ENCODE measurements at places on chromosomes 5 and 9. TPM values are rescaled to one million over a fixed set of nuclear protein-coding genes. Genes with fewer than 3 reads are reported as not detected.
A peak's percentile ranks its signal among the peaks of the same experiment; 100 is the strongest.

DNA sequence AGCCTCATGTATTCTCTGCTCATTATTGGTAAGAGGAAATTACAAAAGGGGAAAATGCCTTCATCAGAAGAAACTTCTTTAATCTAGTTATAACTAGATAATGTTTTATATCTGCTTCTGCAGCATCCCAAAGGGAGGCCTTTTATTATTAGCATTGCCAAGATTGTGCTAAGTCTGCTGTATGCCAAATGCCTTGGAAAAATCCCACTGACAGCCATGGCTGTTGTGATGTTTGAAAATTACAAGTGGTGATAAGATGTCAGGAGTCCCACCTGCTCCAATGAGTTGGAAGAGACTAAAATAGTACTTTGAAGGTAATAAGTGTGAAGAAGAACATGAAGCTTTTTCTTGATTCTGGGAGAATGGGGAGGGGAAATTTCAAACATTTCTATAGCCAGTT lies 345.0 kb downstream of the GABRB2 start:
- H3K27ac ChIP-seq = no peak overlapping the region
- no peak overlapping the region for H3K4me3 ChIP-seq
- no peaks in the 10 kb centered on the region for H3K36me3 ChIP-seq
- no peaks in the 10 kb centered on the region for H3K27me3 ChIP-seq
- no peak for DNase-seq

GRCh38 chr9:123395689-123396511 lies 39.9 kb downstream of the CRB2 start:
- H3K4me3 ChIP-seq = no peak overlapping the region
- no peak overlapping the region for H3K27ac ChIP-seq
- H3K36me3 ChIP-seq = no peaks in the 10 kb centered on the region
- H3K4me1 ChIP-seq = no peaks in the 10 kb centered on the region

- H3K27me3 ChIP-seq = no peaks in the 10 kb centered on the region
- DNase-seq = no peak
- H3K27ac ChIP-seq = no peak overlapping the region
- H3K4me1 ChIP-seq = peaks cover 16% of the 10 kb centered on the region
Observed at GRCh38 chr9:85745203-85745602, 3.4 kb upstream of the AGTPBP1 start.

DNA sequence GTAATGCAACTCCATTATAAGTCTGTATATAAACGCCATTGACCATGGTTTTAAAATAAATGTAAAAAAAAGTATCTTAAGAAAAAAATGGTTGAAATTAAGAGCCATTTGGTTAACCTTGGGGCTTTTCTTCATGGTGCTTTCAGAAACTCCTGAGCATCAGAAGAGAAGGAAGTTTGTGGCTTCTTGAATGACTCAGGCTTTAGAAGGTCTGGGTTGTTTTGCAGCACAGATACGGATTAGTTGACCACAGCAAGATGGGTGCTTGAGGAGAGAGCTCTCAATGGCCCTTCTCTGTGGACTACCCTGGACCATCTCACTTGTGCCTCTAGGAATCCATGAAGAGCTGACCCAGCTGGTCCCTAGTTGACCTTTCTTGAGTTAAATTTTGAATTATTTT lies 189.5 kb downstream of the TMEM38B start:
- H3K4me1 ChIP-seq = peaks cover 6% of the 10 kb centered on the region
- H3K4me3 ChIP-seq = no peak overlapping the region
- no peaks in the 10 kb centered on the region for H3K27me3 ChIP-seq
- no peak for DNase-seq

DNA sequence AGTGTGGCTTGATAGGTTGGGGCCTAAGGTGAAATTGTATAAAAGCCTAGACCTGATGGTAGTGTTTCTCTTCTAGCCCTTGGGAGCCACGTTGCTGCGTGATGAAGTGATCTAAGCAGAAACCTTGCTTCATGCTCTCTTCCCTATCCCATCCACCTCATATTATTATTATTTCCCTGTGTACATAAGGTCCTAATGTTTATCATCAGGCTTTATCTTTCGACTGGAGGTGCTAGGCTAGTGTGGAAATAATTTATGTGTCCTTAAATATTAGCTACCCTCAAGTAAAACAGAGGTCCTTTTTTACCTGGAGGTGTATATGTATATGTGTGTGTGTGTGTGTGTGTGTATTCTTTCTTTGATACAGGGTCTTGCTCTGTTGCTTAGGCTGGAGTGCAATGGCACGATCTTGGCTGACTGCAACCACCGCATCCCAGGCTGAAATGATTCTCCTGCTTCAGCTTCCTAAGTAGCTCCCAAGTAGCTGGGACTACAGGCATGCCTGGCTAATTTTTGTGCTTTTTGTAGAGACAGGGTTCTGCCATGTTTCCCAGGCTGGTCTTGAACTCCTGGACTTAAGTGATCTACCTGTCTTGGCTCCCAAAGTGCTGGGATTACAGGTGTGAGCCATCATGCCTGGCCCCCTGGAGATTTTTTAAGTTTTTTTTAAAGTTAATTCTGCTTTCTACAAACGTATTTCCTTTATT lies 3.7 kb downstream of the UGCG start:
- H3K27me3 ChIP-seq = no peaks in the 10 kb centered on the region
- peaks cover 16% of the 10 kb centered on the region for H3K4me1 ChIP-seq
- H3K27ac ChIP-seq = no peak overlapping the region
- no peaks in the 10 kb centered on the region for H3K36me3 ChIP-seq
- no peak for DNase-seq

DNA sequence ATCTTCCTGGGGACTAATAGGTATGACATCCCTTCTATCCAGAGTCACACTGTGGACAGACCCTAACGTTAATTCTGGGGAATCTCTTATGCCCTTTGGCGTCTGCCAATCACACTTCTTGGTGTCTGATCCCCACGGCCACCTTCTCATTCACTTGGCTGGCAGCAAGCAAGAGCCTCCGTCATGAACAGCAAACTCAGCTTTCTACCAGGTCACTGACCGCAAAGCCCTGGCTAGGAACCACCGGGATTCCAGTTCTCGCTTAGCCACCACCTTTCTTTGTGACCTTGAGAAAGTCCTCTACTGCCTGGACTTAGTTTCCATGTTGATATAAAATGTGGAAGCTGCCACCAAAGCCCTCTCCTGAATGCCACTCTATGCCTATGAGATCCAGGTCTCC lies 67.7 kb upstream of the FCN1 start:
- no peak for DNase-seq
- H3K4me3 ChIP-seq = no peak overlapping the region
- H3K27ac ChIP-seq = no peak overlapping the region
- no peaks in the 10 kb centered on the region for H3K36me3 ChIP-seq
- H3K4me1 ChIP-seq = no peaks in the 10 kb centered on the region

DNA sequence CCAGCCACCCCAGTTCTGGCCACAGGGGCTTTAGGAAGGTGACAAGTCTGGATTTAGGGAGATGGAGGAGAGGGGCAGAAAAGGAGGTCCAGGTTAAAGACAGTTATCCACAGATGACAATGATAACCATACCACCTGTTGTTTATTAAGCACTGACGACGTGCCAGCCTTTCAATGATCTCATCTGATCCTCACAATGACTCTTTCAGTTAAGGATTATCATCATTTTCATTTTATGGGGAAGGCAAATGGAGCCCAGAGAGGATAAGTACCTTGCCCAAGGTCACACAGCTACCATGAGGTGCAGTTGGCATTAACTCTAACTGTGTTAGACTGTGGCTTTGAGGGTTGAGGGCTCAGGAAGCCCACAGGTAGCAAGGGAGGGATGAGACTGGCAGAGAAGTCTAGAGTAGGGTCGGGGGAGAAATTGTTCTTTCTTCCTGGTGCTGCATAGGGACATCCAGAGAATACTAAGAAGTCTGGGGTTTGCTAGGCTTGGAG lies 21.5 kb upstream of the JADE2 start:
- peaks cover 19% of the 10 kb centered on the region for H3K4me1 ChIP-seq
- DNase-seq = no peak
- no peaks in the 10 kb centered on the region for H3K27me3 ChIP-seq
- peak overlapping the region; percentile 51 for H3K27ac ChIP-seq
- H3K36me3 ChIP-seq = no peaks in the 10 kb centered on the region
- H3K4me3 ChIP-seq = no peak overlapping the region

GRCh38 chr5:149745212-149745942 lies 15.3 kb downstream of the PPARGC1B start:
- H3K4me3 ChIP-seq = no peak overlapping the region
- H3K36me3 ChIP-seq = no peaks in the 10 kb centered on the region
- no peak overlapping the region for H3K27ac ChIP-seq
- no peaks in the 10 kb centered on the region for H3K27me3 ChIP-seq
- no peaks in the 10 kb centered on the region for H3K4me1 ChIP-seq

DNA sequence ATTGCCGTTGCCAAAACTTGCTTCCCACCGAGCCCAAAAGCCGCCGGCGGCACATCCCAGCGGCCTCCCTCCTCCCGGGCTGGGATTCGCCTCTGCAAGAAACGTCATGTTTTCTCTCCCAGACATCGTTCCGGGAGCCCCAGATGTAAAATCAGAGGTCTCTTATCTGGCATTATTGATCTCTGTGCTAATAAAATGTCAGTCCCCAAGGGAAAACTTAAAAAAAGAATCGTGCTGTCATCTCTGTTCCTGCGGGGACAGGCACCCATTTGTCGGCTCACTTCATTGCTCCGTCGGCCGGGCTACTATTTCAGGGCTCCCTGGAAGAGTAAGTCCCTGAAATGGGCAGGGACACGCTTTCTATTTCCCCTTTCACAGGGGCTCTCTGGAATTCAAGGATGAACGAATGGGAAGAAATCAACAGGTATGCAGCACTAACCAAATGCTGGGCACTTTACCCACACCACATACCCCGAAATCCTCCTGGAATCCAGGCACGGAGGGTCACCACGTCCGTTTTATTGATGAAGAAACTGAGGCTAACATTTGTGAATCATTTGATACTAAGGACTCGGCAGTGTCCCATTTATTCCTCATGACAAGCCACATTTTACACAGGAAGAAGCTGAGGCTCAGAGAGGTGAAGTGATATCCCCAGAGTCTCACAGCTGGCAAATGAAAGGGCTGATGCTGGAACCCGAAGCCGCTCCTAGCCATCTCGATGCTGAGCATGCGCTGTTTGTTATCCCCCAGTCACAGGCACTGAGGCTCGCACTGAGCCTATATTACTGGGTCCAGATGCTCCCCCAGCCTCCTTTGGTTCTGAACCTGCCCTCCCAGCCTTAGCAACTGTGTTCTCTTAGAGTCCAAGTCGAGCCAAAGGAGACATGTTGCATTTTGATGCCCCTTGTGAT lies 35.7 kb upstream of the MSX2 start:
- H3K27me3 ChIP-seq = peaks cover 24% of the 10 kb centered on the region
- no peak overlapping the region for H3K4me3 ChIP-seq
- no peak overlapping the region for H3K27ac ChIP-seq
- no peaks in the 10 kb centered on the region for H3K36me3 ChIP-seq
- no peak for DNase-seq
- H3K4me1 ChIP-seq = no peaks in the 10 kb centered on the region

GRCh38 chr9:107685376-107685775 lies 195.8 kb upstream of the KLF4 start:
- no peak overlapping the region for H3K4me3 ChIP-seq
- DNase-seq = no peak
- no peaks in the 10 kb centered on the region for H3K27me3 ChIP-seq
- no peak overlapping the region for H3K27ac ChIP-seq
- H3K4me1 ChIP-seq = peaks cover 8% of the 10 kb centered on the region

- no peaks in the 10 kb centered on the region for H3K27me3 ChIP-seq
- no peak for DNase-seq
- no peaks in the 10 kb centered on the region for H3K4me1 ChIP-seq
- no peaks in the 10 kb centered on the region for H3K36me3 ChIP-seq
Observed at GRCh38 chr5:89072842-89073672, 190.1 kb upstream of the MEF2C start.

- DNase-seq = no peak
- H3K4me3 ChIP-seq = no peak overlapping the region
- H3K27ac ChIP-seq = no peak overlapping the region
Observed at GRCh38 chr9:34163434-34163833, 15.4 kb upstream of the UBAP1 start.

DNA sequence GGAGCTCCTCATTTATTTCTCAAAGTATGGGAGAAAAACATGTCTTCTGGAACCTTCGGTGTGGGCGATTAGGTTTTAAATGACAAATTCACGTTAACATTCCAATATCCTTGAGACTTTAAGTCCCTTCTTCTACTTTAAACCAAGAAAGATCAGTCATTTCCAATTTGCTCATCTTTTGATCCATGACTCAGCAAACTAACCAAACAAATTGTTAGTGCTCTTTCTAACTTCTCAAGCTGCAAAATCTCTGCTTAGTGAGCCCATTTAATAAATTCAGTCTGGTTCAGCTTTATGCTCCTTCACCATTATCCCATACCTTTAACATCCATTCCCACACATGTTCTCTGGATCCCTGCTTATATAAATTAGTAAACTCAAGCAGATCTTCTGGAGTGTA lies 5.5 kb upstream of the CCDC180 start:
- no peaks in the 10 kb centered on the region for H3K36me3 ChIP-seq
- H3K27ac ChIP-seq = no peak overlapping the region
- H3K4me1 ChIP-seq = no peaks in the 10 kb centered on the region
- no peak for DNase-seq
- no peak overlapping the region for H3K4me3 ChIP-seq

DNA sequence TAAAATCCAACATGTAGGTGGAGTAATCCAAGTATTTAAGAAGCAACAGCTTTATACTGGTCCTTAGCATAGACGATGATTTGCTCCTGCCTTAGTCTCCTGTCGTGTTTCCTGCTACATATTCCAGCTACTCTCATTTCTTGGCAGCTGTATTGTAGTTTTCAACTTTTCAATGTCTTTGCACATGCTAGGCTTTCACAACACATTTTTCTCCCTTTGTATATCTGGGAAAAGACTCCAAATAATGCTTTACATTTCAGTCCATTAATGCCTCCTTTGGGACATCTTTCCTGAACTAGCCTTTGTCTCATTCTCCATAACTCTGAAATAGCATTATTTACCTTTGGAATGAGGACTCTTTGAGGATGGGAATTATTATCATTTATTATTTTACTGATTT lies 508.0 kb downstream of the PTPRD start:
- H3K4me3 ChIP-seq = no peak overlapping the region
- no peaks in the 10 kb centered on the region for H3K36me3 ChIP-seq
- no peak for DNase-seq
- no peaks in the 10 kb centered on the region for H3K27me3 ChIP-seq
- H3K4me1 ChIP-seq = no peaks in the 10 kb centered on the region
- no peak overlapping the region for H3K27ac ChIP-seq

DNA sequence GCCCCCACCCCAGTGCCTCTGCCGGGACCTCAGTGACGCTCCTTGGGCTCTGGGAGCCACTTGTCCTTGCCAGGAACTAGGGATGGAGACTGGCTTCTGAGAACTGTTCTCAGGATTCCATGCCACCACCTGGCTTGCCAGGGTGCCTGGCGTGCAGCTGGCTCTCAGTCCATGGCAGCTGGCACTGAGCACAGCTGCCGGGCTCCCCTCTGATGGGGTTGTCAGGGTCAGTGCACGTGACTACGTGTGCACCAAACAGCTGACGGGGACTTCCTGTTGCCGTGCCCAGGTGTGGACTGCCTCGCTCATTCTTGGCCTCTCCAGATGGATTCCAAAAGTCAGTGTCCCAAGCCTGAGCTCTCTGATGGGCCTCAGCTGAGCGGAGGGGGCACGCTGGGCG lies 9.4 kb downstream of the KCNT1 start:
- peaks cover 5% of the 10 kb centered on the region for H3K27me3 ChIP-seq
- DNase-seq = no peak
- peaks cover 3% of the 10 kb centered on the region for H3K4me1 ChIP-seq
- no peaks in the 10 kb centered on the region for H3K36me3 ChIP-seq
- H3K4me3 ChIP-seq = no peak overlapping the region

The PITX1 gene
- not detected for total RNA-seq

The NTNG2 gene
- total RNA-seq = 67.2 TPM

The CDH9 gene
- total RNA-seq = not detected

The BAAT gene
- total RNA-seq = not detected

The CMYA5 gene
- 0.71 TPM for total RNA-seq

The PKD2L2 gene
- 0.78 TPM for total RNA-seq

The CLIC3 gene
- total RNA-seq = 144 TPM

The HK3 gene
- total RNA-seq = 6.6 TPM

The SHC3 gene
- 0.02 TPM for total RNA-seq

Data from natural killer cell (primary cell).